Activated CD4-positive, alpha-beta T cell treated with anti-CD3 and anti-CD28 coated beads, Interleukin-10, Interleukin-2, amounts not matched to agents 100 ng/mL and 50 ng/mL, durations not matched to agents 16 hours and 8 hours (primary cell): ENCODE measurements at places on chromosomes 12 and 14.

GRCh38 chr12:51253276-51253675, 14.7 kb downstream of the DAZAP2 start:
- no peak for DNase-seq

DNA sequence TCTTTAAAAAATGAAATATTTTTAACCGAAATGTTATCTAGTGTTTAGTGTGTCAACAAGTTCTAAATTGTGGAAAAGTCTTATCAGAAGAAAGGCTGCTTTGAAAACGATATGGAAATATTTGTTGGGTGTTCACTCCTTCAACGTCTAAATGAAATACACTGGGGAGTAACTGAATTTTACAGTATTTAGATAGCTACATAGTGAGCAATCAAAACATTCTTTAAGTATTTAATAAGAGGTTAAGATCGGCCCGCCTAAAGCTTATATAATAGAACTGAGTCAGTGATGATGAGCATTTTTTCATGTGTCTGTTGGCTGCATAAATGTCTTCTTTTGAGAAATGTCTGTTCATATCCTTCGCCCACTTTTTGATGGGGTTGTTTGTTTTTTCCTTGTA, 228.3 kb downstream of the RAD51B start:
- DNase-seq = no peak

DNA sequence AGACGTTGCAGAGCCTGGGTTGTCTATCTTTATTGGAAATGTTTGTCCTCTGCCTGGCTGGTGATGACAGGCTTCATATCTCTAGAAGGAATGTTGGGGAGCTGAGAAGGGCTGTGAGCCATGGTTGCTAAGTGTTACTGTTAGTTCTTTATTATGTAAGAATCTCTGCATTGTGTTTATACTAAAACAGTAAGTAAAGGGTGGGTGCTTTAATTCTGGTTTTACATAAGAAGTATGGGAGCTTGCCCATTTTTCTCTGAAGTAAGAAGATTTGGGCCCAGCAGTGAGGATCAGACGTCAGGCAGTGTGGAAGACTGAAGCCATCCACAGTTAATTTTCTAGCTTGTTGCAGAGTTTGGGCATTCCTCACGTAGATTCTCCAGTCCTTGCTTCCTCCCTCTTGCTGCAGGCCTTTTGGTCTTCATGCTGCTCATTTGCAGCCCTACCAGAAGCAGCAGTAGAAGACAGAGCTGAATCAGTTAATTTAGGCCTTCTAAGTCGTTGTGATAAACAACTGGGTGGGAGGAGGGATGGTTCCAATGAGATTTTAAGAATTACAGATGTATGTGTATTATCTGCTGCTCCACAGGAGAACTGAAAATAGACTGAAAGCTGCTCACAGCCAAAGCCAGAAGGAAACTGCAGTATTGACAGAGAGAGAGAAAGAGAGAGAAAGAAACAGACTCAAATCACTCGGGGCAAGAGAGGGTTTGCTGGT, 21.4 kb downstream of the WNT5B start:
- no peak for DNase-seq

GRCh38 chr14:75568791-75569190, 9.6 kb upstream of the FLVCR2 start:
- DNase-seq = peak; percentile 70

- DNase-seq = no peak
These were observed 6.4 kb upstream of the C12orf43 start for GRCh38 chr12:121022713-121023112.

DNA sequence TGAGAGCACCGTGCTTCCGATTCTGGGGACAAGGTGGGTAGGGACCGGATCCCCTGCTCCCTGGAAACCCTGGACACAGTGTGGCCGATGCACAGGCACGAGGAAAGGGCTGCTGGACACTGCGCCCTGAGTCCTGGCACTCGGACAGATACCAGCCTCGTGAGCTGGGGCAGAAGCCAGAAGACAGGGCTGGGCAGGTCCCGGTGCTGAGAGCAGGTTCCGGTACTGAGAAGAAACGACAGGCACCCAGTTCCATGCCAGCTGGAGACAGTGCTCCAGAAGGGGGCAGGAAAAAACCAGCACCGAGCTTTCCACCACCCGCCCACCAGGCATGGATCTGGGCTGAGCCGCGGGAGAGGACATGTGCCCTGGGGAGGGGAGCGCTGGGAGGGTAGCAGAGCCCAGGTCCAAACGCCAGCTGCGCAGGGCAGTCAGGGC, 6.5 kb downstream of the XRCC3 start:
- DNase-seq = no peak

- peak; percentile 23 for DNase-seq
These were observed 18.9 kb upstream of the CRACR2A start for GRCh38 chr12:3771853-3772252.

DNA sequence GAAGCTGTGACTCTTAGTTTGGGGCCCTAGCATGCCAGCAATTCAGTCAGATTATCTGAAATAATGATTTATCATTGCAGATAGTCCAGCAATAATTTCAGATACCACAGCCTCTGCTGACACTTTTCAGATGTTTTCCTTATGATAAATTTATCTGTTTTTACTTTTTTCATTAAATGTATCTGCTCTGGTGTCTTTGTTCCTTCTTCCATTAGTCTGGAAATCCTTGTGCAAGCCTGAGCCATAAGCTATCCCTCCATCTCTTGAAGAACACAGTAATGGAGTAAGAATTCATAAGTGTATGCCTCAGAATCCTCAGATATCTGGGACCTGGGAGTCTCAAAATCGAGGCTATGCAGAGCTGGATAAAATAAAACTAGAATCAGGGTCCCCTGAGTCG, 146.4 kb upstream of the KRR1 start:
- DNase-seq = no peak

- DNase-seq = no peak
These were observed 162.0 kb downstream of the SAMD4A start for GRCh38 chr14:54728700-54729527.

DNA sequence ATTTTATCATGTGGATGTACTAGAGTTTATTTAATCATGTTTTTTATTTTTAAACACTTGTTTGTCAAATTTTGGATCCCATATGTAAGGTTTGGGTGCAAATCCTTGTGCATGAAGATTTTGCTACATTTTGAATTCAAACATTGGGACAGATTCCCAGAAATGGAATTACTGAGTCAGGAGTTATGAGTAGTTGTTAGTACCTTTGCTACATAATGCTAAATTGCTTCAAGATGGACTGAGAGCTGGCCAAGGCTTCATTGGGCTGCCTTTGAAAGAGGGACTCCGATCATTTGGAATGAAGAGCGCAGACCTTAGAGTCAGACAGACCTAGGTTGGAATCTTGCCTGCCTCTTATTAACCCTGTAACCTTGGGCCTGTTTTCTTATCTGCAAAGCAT, 154.9 kb upstream of the PWP1 start:
- DNase-seq = no peak

GRCh38 chr14:72444701-72445100, 449.2 kb downstream of the DPF3 start:
- DNase-seq = no peak
